ENCODE measurements at places on chromosomes 11 and 22. TPM values are rescaled to one million over a fixed set of nuclear protein-coding genes. Genes with fewer than 3 reads are reported as not detected.

DNA sequence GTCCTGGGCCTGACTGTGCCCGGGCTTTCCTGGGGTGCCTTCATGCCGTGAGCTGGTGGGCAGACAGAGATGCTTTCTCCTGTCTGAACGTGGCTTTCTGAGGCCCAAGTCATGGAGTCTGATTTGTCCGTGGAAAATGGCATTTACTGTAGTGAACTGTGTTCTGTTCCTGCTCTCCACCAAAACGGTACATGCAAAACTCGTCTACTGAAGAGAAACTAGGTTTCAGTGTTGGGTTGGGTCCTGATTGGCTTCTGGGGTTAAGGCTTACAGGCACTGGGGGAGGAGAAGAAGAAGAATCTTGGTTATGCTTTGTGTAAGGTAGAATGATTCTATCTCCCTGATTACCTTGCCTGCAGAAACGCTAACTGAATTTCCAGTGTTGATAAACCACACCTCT is 541.7 kb downstream of the NTM start:
- no peak for DNase-seq

- DNase-seq, result no peak
These were observed 69.7 kb upstream of the GALNT18 start for GRCh38 chr11:11691296-11692151.

DNA sequence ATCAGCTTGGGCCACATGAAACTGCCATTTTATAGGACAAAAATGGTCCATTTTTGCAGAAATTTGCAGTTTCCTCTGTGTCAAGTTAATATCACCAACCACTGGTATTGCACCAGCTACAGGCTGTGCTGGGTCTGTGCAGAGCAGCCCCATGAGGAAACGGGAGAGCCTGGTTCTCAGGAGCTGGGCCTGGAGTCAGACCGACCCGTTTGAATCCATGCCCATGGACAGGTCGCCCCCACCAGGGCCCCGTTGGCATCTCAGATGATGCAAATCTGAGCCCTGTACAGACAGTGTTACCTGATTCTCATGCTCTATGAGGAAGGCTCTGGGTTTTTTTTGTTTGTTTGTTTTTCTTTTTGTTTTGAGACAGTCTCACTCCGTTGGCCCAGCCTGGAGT is 9.8 kb upstream of the SEC14L6 start:
- no peak for DNase-seq

The AQP11 gene
- total RNA-seq, result 0.28 TPM

The PKNOX2 gene
- total RNA-seq, result not detected

DNA sequence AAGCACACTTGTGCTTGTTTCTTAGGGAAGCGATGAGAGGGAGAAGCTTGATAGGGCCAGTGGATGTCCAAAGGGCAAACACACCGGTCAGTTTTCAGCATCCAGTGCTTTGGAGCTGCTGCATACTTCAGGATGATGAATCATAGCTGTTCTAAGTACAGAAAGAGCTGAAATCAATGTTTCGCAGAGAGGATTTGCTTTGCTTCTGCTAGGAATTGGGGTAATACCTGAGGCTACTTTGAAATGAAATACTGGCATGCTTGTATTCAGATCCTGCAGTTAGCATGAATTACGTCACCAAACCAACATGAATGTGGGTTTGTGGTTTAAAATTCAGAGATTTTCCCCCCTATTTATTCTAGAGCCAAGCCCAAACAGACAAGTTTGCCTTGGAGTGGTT is 41.7 kb upstream of the SC5D start:
- DNase-seq, result no peak

The GGTLC3 gene
- not detected for total RNA-seq

DNA sequence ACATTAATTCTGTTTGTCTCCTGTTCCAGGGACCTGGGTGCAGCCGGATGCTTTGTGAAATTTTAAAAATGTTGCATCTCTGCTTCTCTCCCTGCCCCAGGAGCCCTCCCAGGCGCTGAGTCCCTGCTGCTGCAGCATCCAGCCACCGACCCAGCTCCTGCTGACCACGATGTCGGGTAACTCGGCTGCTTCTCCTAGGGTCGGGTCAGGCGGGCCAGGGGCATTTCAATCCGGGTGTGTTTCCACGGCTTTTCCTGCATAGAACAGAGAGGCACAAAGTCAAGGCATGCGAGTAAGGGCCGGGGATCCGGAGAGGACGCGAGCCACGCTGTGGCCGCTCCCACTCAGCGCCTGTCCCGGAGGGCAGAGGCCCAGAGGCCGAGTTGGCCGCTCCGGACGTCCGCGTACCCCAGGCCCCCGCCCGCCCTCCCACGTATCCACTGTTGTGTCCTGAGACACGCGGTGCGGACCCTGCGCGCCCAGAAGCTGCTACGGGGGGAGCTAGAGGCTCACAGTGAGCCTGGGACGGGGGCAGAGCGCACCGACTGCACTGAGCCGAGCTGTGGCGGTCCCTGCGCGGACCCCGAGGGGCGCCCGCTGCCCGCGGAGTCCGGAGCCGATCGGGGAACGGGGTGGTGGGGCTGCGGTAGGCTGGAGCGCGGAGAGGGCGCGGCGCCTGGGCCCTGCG is at the start of gene POU2AF3:
Gene POU2AF3 (plus strand): TSS at position 134 of the 688 bp plus-strand sequence. CDS start 36 bp downstream, at position 170.
- peak; percentile 35 for DNase-seq

DNA sequence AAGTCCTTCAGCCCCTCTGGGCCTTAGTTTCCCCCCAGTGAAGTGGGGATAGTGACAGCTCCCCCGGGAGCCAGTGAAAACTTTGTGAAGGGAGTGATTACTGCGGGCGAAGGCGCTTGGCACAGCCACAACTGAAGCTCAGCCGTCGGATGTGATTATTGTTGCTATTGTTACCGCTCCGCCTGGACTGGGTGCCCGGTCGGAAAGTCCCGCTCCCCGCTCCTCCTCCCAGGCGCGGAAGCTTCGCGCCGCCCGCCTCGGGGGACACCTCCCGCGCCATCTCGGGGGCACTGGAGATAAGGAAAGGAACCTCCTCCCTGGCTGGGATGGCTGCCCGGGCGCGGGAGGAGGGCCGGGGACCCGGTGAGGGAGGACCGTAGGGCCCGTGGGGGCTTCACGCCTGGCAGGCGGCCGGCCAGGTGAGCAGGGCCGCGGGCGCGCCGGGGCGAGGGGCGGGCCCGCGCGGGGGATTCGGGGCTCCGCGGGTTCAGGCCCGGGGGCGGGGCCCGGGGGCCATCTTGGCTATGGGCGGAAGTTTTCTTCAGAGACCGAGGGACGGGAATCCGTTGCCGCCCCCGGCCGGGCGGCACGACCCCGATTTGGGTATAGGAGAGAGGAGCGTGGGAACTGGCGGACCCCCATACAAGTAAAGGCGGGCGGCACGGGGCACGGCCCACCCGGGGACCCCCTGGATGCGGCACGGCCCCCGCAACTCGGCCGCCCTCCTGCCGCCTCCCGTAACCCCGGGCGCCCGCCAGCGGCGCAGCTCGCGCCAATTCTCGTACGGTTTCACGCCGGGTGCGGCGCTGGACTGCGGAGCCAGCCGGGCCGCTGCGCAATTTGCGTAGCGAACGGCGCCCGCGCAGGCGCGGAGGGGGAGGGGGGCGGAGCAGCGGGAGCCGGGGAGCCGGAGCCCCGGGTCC is at the start of gene GPR137:
Gene GPR137 (plus strand): TSS at position 887 of the 923 bp plus-strand sequence. CDS start 677 bp downstream, outside the sequence.
- DNase-seq, result peak; percentile 99

GRCh38 chr11:76288166-76288980 is 82.1 kb upstream of the WNT11 start:
- peak; percentile 61 for DNase-seq

DNA sequence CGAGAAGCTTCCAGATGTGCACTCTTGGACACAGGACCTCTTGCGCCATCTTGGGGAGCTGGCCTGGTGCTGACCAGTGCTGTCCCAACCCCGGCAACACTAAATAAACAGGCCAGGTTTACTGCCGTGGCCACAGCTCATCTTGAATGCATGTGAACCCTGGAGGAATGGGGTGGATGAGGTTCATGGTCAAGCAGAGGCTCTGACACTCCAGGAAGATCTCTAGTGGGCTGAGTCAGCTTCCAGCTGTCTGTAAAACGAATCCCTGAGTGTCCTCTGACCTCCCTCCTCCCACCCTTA is 51.8 kb downstream of the ALX4 start:
- DNase-seq, result no peak

- peak; percentile 66 for DNase-seq
These were observed 10.9 kb downstream of the PIM3 start for GRCh38 chr22:49971232-49972162.

- no peak for DNase-seq
These were observed 397.9 kb upstream of the CCDC90B start for GRCh38 chr11:83684071-83684470.

- DNase-seq, result no peak
These were observed 105.0 kb downstream of the FAT3 start for GRCh38 chr11:92329646-92330045.

DNA sequence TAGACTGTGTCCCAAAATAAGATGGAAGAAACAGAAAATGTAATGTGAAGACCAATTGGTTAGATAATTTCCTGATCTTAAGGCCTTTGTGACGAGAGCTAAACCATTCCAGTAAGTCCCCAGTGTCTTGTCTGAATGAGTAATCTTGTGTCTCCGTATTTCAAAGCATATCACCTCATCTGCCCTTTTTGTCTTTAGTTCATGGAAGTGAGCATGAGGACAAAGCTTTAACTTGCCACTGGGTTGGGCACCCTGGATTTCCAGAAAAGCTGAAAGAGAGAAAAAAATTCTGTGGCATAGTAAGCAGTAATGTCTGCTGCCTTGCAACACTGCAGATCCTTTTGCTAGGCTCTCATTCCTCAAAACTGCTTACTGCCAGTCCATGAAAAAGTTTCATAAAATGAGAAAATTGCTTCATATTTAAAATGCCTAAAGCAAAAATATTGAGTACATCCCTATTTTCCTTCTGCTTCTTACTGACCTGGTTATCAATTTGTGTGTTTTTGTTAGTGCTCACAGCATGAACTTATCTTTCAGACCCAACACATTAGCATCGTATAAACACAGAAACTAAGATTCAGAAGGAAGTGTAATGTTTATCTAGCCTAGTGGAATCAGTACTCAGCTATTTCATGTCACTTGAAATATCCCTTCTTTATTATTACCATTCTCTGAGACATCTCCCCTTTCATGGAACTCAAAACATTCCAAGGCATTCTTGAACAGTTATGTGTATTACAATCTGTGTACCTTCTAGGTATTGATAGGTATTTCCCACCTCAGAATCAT is 5.3 kb downstream of the CASP12 start:
- DNase-seq, result no peak

DNA sequence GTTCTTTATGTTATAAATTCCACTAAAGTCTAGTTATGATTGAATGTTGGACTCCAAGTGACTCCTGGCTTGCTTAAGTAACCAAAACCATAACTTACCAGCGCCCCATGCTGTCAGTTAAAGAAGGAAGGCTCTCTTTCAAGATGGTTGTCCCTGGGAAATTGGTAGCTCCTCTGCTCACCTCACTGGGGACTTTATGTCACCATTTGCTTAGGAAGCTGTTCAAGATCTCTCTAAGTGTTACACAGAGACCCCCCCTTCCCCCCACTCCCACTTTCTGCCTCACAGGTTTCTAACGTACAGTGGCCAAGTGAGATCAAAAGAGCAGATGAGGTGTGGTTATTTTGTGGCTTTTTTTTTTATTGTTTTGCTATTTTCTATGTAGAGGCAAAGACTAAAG is 301.8 kb downstream of the AASDHPPT start:
- no peak for DNase-seq

- no peak for DNase-seq
These were observed 48.4 kb upstream of the MRGPRX1 start for GRCh38 chr11:18987454-18988231.

DNA sequence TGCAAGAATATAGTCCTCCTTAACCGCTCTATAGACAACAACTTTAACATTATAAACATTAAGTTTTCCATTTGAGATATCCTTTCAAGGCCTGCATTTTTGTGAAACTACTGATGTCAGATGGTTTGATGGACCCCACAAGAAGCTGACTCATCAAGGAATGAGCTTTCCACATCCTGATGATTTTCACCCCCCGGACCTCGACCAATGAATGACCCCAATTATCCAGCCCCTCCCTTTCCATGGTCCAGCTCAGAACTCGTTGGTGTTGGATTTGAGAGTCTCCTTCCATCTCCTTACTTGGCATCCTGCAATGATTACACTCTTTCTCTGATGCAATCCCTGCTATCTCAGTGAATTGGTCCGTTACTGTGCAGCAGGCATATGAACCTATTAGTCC is 31.8 kb upstream of the GUCY1A2 start:
- DNase-seq, result no peak

- no peak for DNase-seq
These were observed 23.1 kb upstream of the CD82 start for GRCh38 chr11:44542372-44542771.

DNA sequence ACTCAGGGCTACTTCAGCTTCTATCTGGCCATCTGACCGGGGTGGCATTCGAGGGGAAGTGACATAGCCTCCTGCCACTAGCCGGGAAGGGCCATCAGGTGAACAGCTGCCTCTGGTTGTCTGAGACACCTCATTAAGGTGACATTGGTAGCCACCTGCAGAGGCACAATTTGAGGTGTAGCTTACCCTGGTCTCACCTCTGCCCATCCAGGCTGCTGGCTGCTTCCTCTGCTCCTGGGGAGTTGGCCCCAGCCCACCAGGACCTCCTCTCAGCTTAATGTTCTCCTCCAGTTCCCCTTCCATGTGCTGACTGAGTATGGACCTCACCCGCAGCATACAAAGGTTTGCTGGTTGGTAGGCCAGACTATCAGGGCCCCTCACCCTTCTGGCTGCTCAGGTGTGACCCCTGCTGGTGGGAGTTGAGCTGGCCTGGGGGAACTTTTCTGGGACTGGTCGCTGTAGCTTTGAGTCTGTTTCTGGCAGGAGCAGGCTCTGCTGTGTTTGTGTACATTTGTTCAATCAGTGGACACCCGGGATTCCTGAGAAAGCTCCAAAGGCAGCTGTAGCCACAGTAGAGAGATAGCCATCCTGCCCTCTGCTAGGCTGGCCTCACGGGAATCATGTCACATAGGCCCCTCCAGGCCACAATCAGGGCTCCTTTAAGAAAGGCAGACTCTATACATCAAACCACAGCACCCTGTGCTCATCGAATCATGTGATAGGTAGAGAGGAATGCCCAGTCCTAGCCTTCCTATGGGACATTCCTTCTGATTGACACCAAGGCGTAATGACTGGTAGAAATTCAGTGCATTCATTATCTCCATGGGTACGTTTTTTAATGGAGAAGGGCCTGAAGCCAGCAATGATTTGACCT is 295.1 kb upstream of the PLET1 start:
- DNase-seq, result peak; percentile 79

GRCh38 chr11:36008584-36008983 is 64.7 kb downstream of the LDLRAD3 start:
- DNase-seq, result no peak

- DNase-seq, result no peak
These were observed 2.2 kb downstream of the AP2A2 start for GRCh38 chr11:927871-928270.

GRCh38 chr22:21628386-21629254 is 1.2 kb downstream of the YDJC start:
- no peak for DNase-seq

GRCh38 chr11:66845876-66846212 is 2.6 kb downstream of the RCE1 start:
- peak; percentile 17 for DNase-seq

DNA sequence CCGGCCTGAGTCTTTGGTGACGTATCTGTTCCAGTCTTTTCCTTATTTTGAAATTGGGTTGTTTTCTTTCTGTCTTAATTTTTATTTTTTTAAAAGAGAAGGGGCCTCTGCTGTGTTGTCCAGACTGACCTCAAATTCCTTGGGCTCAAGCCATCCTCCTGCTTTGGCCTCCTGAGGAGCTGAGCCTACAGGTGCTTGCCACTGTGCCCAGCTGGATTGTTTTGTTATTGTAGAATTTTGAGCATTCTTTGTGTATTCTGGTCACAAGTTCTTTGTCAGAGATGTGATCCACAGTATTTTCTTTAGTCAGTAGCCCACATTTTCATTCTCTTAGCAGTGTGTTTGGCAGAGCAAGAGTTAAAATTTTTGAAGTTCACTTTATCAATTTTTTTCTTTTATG is 100.1 kb downstream of the ATXN10 start:
- no peak for DNase-seq

The GRAP2 gene
- total RNA-seq, result 266 TPM

- DNase-seq, result no peak
These were observed 7.3 kb downstream of the DDI1 start for GRCh38 chr11:104043678-104044239.
